ENCODE measurements at places on chromosomes 13 and 19. TPM values are rescaled to one million over a fixed set of nuclear protein-coding genes. Genes with fewer than 3 reads are reported as not detected.

The CDADC1 gene
- 10.1 TPM for total RNA-seq

The ZNF540 gene
- 0.49 TPM for total RNA-seq

The KL gene
- 0.57 TPM for total RNA-seq

DNA sequence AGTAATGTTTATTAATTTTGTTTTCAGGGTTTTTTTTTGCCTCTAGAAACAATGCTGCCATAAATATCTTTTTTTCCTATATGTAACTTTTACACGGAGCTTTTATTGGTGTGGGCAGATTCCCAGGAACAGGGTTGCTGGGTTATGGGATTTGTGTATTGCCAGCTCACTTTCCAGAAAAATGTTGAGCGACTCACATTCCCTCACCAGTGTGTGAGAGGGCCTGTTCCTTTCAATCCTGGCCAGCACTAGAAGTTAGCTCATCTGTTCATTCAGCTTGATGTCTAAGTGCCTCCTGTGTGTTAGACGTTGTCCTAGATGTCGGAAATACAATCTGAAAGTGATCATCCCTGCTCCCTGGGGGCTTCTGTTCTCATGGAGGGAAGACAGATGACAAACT is 2.6 kb downstream of the ZNF71 start:
- DNase-seq, result no peak

GRCh38 chr19:3296446-3296845 is 69.9 kb upstream of the NFIC start:
- DNase-seq, result no peak

GRCh38 chr13:23751195-23751594 is 138.0 kb downstream of the MIPEP start:
- no peak for DNase-seq

The ZNF555 gene
- total RNA-seq, result 3.2 TPM

The APOC4 gene
- total RNA-seq, result not detected

DNA sequence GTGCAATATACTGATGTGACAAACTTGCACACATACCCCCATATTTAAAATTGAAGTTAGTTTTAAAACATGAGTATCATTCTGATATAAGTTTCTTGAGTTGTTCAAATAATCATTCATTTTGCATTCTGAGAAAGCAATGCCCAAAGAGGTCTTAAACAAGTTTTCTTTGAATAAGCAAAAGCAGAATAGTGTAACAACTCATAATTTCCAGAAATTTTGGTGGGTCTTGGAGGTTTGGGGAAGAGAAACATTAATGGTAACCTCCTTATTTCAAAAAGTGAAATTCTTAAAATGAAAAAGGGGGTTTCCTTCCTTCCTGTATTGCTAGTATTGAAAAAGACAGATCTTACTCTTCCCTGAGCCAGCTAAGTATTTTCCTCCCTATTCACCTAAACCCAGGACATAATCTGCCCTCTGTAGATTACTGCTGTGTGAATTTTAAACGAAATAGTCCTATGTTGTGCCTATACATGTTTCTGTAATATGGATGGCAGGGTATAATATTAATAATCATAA is 30.4 kb downstream of the SLC25A15 start:
- DNase-seq, result no peak
